ENCODE measurements at places on chromosomes 2 and 18.

GRCh38 chr2:29014811-29015421 lies 33.8 kb downstream of the TOGARAM2 start:
- DNase-seq, result no peak

- no peak for DNase-seq
These were observed 86.9 kb downstream of the SOS1 start for GRCh38 chr2:39033980-39034379.

DNA sequence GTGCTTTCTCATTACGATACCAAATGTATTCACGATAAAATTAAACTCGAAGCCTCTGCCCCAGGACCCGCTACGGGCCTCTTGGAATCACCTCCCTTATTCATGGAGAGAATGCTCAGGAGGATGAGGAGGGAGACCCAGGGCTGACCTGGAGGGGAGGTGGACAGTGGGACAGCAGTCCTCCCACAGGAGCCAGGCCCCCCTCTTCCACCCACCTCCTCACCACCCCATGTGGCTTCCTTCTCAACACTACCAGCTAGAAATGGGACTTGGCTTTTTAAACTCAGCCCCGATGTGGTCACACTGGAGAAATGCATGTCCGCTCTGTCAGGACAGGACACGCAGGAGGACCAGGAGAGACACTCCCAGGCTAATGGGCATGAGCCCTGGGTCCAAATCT lies 147.9 kb upstream of the ID2 start:
- DNase-seq, result no peak

DNA sequence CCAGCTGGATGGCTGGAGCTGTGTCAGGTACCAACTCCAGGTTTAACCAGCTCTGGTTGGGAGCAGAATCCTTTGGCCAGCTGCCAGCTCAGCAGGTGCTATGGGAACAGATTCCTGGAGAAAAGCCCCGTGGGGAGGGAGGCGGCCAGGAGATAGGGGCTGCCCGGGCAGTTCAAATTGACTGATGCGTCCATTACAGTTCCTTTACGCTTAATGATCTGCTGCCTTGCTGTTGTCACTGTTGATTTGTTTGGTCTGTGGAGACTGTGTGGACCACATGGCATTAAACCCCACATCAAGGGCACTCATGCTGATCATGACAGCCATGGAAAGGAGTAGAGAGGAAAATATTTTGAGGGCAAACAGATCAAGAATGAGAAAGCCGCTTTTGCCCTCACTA lies 200.0 kb downstream of the TSN start:
- DNase-seq, result no peak

GRCh38 chr2:210230518-210230917 lies 5.3 kb upstream of the ACADL start:
- no peak for DNase-seq
